ENCODE measurements at places on chromosomes 6 and 20.
A peak's percentile ranks its signal among the peaks of the same experiment; 100 is the strongest.

DNA sequence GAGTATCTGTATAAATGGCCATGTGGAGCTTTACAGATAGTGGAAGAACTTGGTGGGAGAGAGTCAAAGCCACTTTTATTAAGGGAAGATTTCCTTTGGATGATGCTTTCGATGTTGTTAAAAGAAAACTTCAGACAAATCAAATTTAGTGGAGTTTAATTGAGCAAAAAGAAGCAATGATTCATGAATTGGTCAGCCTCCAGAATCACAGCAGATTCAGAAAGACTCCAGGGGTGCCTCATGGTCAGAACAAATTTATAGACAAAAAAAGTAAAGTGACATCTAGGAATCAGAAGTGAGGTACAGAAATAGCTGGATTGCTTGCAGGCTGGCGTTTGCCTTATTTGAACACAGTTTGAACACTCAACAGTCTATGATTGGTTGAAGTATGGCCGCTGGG is 5.3 kb upstream of the CGA start:
- DNase-seq = peak; percentile 4

- DNase-seq = no peak
Observed at GRCh38 chr20:44592366-44592765, 10.0 kb downstream of the PKIG start.

GRCh38 chr20:51837436-51837835 is 35.1 kb upstream of the SALL4 start:
- DNase-seq = no peak

DNA sequence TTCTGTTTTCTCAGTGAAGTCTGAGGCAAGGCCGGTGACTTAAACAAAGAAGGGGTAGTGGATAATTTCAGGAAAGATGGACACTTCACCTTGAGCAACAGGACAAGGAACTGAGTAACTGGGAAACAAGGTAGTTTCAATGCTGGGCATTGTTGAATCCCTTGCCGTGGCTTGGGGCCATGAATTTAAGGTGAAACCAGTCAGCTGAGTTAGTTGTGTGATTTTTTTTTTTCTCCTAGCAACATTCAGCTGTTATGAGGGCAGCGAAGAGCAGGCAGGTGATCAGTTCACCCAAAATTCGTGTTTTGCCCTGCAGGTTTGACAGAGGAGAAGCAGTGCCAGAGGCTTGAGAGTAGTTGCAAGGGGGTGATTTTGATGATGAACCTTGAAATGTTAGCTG is 6.8 kb downstream of the BICRAL start:
- no peak for DNase-seq

DNA sequence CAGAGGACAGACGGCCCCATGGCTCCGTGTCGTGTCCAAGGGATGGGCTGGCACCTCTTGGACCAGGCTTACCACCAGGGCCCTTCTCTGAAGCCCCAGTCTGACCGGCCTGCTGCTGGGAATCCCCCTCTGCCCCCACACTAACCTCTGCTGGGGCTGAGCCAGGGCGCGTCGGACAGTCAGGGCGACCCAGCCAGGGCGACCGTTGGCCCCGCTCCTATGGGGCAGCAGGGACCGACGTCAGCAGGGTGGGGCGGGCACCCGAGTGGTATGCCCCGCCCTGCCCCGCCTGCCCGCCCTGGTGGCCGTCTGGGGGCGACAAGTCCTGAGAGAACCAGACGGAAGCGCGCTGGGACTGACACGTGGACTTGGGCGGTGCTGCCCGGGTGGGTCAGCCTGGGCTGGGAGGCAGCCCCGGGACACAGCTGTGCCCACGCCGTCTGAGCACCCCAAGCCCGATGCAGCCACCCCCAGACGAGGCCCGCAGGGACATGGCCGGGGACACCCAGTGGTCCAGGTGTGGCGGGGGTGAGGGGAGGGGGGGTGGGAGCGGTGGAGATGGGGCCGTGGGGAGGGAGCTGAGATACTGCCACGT is at the start of gene SLC17A9:
TSS of gene SLC17A9 (plus strand) at position 337 of the 595 bp plus-strand sequence. CDS start at position 459, 122 bp downstream.
- no peak for DNase-seq

- no peak for DNase-seq
Observed at GRCh38 chr6:90175627-90176538, 120.8 kb downstream of the BACH2 start.

DNA sequence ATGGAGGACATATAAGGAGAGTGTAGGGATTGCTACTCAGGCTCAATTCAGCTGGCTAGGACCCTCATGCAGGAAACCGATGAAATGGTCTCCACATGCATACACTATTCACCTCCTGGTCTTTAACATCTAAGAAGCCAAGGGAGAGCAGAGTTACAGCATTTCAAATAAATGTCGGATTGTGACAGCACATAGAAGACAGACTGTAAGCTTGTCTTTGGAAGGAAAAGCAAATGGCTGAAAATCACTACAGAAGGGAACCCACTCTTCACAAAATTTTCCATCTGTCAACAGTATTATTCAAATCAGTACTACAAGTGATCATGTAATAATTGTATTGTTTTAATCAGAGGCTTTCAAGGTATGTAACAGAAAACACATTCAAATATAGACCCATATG is 72.9 kb downstream of the ATG5 start:
- no peak for DNase-seq
